ENCODE measurements at places on chromosomes 2 and 18.

DNA sequence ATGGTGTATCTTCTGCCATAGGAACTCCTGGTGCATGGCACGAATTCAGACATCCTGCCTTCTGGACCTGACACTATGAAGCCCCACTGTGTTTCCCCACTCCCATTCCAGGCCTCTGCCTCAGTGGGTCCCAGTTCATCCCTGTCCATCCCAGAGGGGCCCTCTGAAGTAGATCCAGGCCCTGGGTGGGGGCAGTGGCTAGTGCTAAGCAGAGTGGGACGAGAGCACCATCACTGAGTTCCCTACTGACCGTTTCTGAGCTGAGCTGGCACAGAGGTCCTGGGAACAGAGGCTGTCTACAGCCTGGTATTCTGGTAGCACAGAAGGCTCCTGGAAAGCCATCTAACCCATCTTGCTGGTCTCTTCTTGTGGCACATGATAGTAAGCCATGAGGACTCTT, 54.0 kb downstream of the ATOH8 start:
- DNase-seq = no peak

DNA sequence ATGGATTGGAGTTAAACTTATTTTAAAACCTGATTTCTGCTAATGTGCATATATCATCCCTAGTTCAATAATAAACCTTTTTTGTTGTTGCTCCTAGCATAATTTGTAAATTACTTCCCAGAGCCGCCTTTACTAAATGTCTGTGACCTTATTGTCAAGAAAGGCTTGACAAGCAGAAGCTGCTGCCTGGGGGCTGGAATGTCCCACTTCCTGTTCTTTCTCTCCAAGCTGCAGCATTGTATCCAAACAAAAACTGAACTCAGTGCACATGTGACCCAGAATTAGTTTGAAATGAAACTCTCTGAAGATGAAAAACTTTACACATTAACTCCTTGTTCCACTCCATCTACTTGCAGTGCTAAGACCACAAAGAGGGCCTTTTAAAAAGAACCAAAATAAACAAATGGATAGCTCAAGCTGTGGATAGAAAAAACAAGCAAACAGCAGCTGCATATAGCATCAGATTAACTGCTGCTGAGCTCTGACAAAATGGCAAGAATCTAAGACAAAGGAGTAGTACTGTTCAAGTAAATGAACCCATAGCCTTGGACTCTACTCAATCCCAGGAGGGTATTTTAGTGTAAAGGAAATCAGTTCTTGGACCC, 99.8 kb upstream of the NEUROD1 start:
- no peak for DNase-seq

DNA sequence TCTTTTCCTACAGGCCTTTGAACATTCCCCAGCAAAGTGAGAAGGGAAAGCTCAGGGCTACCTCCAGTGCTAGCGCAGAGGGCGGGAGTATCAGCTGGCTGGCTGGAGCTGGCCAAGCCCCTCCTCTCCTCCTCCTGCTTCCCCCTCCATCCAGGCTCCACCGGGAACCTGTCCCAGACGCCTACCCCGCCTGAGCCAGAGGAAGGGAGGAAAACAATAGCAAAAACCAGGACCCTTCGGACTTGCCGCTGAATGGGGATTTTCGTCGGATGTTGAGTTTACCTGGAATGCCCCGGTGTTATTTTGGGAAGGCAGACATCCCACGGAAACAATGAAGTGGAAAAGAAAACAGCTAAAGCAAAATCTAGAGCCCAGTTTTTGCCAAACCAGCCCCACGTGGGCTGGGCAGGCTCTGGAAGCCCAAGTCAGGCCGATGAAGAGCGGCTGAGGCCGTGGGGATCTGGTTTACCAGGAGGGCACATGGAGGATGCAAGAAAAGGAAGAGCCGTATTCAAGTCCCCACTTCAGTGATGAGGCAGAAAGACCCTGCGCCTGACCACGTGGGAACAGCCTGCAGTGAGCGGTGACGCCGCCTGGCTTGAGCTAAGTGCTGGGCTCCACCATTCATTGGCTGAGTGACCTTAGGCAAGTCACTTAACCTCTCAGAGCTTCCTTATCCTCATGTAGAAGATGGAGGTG, 100.4 kb upstream of the LCLAT1 start:
- DNase-seq = no peak

DNA sequence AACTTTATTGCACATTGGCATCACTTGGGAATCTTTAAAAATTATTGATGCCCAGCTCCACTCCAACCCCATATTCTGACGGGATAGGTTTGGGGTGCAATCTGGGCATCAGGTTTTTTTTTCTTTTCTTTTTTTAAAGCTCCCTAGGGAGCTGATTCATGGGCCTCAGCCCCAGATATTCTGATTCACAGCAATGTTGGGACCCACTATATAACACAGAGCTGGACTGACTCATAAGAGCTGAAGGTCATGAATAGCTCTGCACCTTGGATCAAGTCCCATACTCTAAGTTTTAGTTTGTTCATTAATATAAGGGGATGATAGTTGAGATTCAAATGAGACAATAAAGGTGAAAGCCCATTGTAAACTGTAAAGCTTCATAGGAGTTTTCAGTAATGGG, 191.1 kb upstream of the REV1 start:
- DNase-seq = no peak

DNA sequence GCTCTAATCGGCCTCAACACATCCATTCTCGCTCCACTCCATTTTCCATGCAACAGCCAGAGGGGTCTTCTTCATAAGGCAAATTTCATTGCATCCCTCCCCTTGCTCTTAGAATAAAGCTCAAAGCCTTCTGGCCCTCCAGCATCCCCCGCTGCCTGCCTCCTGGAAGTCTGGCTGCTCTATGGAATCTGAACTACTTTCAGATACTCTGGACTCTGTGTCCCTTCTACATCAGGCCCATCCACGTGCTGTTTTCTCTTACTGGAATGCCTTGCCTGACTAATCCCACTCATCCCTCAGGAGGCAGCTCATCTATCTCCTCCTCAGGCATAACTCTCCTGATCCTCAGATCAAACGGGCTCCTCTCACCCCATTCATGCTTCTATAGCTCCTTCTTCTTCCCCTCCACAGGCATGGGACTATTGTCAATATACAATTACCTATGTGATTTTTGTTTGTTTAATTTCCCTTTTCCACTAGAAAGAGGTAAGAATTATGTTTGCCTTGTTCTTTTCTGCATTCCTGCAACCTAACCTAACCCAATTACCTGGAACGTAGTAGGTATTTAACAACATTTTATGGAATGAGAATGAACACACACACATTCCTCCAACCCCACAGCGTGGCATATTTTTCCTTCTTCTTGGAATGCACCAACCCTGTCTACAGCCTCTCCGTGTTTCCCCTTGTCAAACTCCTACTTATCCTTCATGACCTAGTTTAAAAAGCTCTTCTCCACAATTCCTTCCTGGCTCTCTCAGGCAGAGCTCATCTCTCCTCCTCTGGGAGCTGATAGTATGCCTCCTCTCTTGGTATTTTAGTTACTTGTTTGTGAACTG, 49.5 kb downstream of the LBH start:
- no peak for DNase-seq

- no peak for DNase-seq
Observed at GRCh38 chr2:8608411-8608954, 73.4 kb upstream of the ID2 start.

DNA sequence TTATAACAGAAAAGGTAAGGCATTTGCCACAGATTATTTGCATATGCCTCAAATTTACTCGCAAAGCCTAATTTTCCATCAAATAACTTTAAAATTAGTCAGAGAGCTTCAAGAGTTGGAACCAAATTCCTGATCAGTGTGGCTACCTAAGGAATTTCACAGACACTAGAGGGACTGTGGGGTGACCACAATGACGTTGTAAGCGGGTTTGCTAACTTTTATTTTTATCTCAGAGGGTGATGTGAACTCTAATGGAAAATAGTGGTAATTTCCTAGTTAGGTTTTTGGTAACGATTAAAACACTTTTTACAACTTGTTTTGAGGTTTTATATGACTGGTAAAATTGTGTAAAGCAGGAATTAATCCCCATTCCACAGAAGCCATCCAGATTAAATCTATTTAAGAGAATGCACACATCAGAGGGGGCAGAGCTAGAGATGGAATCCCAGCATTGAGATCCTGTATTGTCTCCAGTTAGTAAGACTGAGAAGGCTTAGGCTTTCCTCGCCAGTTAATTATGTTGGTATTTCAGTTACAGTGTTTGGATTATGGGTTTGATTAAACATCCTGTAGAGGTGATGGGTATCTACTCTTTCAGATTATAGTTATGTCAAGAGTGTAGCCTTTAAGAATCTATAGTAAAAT, 129.0 kb downstream of the GPD2 start:
- no peak for DNase-seq

DNA sequence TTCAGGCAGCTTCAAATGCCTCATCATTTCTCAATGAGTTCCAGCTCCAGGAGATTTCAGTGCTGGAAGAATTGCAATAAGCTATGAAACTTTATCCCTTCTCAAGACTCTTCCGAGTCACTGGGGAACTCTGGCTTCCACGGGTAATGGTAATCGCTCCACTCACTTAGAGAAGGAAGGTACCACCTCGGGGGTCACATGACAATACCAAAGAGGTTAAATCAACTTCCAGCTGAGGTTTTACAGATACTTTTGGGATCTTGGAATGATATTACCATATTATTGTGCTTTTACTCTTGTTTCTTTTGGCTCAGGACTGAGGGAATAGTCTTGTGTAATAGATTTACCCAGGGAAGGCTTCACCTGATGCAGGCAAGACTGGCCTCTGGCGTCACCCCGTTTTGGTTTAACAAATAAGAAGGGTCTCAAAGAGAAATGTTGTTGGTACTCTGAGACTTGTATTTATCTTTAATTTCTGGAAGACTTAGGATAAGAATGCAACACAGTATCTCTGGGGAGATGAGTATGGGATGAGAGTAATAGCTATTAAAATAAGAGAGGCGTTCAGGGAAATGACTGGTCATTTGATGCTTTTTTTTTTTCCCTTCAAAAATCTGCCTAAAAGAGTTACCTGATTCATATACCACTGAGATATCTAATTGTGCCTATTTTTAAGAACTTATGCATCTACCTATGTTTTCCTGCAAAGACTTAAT, 316.9 kb upstream of the ZEB2 start:
- no peak for DNase-seq

GRCh38 chr2:239753401-239753837, 271.7 kb downstream of the NDUFA10 start:
- no peak for DNase-seq

- DNase-seq = no peak
Observed at GRCh38 chr2:47456851-47457250, 53.9 kb downstream of the MSH2 start.

Data from activated CD4-positive, alpha-beta T cell treated with anti-CD3 and anti-CD28 coated beads, Interleukin-2, amount 50 U/mL, for 24 hours (primary cell).